ENCODE measurements at places on chromosomes 1 and 21.

DNA sequence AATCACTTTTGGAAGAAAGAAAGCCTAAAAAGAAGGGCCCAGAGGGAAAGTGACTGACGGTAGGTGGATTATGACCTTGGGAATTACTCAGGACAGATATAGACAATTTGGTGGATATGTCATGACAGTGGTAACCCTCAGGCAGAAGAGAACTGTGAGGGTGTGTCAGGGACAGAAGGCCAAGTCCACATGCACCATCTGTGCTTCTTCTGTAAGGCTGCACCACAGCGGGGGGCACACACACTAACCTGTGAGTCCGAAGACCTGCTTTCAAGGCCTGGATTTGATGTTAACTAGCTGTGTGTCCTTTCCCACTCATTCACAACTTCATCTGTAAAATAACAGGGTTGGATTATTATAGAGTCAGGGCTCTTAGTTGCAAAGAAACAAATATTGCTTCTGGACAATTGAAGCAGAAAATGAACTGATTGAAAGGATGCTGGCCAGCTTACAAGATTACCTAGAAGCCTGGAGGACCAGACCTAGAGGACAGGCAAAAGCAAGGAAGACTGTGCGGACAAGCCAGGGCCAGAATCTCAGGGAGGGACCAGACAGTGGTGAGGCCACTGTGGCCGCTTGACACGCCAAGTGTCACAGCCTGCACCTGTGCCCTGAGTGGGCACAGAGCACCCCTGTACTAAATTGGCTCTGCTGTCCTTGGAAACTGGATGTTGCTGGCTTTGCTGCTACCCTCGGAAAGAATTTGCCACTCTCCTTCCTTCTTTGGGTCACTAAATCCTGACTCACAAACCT lies 34.7 kb upstream of the USP24 start:
- no peak for DNase-seq

DNA sequence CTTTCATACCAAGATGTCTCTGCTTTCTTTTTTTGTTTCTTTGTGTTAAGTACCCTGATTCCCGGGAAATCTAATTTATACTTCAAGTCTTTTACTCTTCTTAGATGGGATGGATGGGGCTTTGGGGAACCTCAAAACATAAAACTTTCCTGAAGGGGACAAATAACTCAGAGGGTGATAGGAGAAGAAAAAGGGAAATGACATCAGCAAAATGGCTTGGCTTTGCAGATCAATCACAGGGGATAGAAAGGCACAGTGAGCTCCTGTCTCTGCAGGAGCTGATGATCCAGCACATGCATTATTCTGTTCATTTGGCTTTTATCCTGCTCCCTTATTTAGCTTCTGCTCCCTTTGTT lies 1.4 kb upstream of the CA14 start:
- DNase-seq: no peak

DNA sequence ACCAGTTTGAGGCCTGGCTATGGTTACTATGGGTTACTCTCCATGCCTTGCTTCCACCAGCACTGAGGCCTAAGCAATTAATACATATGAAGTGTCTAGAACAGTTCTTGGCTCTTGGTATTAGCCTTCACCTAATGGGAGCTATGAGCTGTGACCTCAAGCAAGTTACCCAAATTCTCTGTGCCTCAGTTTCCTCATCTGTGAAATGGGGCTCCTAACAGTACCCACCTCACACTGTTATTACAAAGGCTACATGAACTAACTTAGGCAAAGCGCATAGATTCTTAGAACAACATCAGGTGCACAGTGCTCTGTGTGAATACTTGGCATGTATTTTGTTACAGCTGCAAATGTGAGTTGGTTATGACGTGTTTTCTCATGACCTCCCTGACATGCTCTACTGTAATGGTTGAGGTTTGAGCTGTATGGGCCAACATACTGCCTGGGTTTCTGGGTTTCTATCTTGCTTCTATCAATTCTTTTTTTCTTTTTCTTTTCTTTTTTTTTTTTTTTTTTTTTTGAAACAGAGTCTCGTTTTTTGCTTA lies 26.5 kb downstream of the CDCP2 start:
- no peak for DNase-seq

DNA sequence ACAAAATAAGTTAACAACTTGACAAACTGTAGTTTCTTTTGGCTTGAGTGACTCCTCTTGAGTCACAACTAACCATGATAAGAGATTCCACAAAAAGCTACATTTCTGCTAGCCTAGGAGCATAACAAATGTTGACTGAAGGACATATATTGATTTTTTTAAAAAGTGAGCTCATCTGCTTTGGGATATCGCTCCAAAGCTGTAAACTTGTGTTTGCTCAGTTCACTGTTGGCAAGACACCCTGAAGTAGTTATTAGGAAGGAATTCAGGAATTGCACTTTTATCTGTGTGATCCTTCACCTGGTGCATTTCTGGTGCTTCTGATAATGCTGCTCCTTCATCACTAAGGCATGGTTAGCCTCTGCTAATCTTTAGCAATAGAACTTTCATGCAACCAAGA lies 23.7 kb downstream of the RWDD3 start:
- no peak for DNase-seq

DNA sequence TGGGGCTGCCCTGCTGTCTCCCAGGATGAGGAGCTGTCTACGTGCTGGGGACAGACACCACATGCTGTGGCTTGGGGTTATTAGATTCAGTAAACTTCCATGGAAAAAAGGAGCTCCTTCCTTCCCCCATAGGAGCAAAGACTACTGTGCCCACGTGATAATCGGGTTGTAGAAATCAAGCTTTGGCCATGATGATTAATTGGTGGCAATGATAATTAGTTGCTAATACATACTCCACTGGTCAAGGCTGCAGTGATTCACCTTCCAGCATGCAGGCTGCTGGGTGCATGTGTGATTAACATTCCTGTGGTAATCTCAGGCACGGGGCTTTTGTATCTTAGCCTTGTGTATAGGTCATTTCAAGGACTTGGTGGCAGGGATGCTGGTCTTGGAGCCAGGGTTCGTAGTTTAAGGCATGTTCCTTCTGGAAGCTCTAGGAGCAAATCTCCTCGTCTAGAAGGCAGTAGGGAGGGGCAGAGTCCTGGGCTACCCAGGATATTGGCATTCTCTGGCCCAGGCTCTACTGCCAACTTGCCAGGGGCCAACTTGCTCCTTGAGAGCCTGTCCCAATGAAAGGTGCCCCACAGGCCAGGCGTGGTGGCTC lies 41.4 kb downstream of the TMCO4 start:
- DNase-seq: no peak

DNA sequence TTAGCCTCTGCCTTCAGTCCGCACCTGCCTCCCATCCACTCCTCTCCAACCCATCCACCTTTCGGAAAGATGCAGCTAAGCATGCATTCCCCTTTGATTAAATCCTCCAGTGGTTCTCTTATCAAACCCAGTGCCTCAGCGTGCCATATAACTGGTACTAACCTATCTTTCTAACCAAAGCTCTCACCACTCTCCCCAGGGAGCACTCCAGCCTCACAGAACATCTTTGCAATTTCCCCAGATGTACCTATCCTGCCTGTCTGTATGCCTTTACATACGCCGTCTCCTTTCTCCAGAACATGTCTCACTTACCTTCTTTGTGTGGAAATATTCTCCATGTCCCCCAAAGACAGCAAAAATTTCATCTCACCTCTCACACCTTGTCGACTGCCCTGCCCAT lies 80.0 kb downstream of the SLC25A24 start:
- DNase-seq: no peak

DNA sequence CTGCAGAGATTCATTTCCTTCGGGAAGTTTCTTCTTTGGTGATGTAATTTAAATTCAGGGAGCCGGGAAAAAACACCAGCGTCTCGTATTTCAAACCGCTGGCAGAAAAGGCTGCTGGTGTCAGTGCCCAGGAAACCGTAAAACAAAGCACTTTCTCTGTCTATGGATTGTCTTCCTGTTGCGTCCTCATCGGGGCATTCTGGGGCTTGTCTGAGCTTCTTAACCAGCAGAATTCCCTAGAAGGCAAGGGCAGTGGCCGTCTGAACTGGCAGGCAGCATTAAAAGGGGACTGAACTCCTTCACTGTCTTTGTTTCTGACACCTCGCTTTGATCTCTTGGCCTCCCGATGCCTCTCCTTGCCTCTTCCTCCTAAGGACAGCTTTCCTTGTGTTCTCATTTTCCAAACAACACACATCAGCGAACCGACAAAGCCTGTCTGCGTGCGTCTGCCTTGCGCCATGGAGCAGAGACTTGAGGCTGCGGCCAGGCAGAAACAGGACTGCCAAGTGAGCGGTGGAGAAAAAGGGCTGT lies 391.6 kb upstream of the VAMP3 start:
- peak; percentile 43 for DNase-seq

DNA sequence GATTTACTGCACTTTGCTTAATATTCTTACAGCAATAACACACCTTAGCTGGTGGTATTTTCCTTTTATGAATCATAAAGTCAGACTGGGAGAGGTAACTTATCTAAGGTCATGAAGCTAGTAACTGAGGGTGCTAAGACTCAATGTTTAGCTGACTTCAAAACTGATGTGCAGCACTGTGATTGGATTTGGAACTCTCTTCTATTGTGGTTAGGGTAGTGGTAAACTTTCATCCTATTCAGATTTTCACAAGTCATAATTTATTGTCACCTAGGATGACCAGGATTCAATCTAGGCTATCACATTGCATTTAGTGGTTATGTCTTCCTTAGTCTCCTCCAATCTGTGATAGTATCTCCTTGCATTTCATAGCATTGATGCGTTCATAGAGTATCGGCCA lies 18.9 kb downstream of the EPB41 start:
- DNase-seq: no peak

GRCh38 chr1:111253876-111254275 lies 26.4 kb downstream of the CHI3L2 start:
- DNase-seq: no peak

- no peak for DNase-seq
Observed at GRCh38 chr1:93668121-93668520, 13.5 kb downstream of the BCAR3 start.

DNA sequence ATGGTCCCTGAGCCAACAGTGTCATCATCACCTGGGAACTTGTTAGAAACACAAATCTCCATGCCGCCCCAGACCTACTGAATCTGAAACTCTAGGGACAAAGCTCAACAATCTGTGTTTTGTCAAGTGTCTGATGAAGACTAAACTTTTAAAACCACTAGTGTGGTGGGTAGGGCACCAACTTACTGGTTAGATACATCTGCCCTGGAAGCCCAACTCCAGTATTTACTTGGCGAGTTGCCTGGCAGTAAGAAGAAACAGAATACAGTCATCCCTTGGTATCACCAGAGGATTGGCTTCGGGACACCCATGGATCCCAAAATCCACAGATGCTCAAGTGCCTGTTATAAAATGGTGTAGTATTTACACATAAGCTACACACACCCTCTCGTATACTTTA lies 367.9 kb upstream of the DUSP10 start:
- no peak for DNase-seq

DNA sequence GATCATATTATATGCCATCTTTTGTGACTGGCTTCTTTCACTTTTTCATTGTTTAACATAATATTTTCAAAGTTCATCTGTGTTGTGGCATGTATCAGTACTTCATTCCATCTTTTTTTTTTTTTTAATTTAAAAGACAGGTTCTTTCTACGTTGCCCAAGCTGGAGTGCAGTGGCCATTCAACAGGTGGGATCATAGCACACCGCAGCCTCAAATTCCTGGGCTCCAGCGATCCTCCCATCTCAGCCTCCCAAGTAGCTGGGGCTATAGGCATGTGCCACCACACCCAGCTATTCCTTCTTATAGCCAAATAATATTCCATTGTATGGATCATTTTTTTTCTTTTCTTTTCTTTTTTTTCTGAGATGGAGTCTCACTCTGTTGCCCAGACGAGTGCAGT lies 34.6 kb upstream of the ZNF281 start:
- no peak for DNase-seq

GRCh38 chr1:209850342-209850979 lies 22.7 kb downstream of the UTP25 start:
- DNase-seq: peak; percentile 67

DNA sequence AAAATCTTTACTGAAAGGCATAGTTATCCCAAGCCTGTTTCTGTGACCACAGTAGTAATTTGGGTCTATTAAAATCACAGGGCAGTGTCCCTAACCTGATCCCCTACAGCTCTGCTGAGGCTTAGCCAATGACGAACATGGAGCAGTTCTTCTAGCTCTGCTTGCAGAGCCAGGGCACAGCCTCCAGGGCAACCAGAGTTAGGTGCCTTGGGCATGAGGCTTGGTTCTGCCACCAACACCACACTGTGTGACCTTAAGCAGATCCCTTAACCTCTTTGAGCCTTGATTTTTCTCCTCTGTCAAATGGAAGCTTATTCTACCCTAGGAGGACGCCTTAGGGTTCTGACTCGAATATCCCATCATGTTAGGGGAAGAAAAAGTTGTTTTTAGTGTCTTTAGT lies 86.7 kb upstream of the TLR5 start:
- no peak for DNase-seq

DNA sequence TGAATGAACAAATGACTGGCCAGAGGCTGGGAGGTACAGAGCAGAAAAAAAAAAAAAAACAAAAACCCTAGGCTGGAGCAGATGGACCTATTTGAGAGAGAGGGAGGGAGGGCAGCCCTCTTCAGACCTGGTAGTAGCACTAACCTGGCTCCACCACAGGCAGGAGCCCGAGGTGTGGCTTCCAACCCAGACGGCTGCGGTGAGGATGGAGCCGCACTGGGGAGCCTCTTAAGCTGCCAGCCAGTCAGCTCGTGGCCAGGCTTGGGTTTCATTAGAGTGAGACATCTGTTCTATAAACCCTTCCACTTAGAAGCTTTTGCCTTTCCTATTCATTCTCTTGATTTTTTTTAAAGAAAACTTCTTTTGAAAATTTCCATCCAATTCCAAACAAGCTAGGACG lies 16.8 kb downstream of the LGR6 start:
- DNase-seq: peak; percentile 49

DNA sequence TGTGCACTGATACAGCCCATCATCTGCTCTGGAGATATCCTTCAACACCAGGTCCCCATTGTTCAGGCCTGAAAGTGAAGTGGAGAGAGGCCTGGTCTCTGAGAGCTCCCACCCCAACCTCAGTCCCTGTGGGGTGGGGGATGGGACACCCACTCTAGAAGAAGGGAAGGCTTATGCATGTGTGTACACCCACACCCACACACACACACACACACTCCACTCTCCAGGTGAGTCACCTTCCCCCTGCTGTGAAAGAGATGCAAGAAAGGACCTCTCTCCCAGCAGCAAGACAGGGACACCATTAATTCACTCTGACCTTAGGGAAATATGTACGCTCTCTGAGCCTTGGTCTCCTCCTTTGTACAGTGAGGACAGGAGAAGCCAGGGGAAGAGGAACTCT lies 5.9 kb downstream of the VSIG8 start:
- no peak for DNase-seq

DNA sequence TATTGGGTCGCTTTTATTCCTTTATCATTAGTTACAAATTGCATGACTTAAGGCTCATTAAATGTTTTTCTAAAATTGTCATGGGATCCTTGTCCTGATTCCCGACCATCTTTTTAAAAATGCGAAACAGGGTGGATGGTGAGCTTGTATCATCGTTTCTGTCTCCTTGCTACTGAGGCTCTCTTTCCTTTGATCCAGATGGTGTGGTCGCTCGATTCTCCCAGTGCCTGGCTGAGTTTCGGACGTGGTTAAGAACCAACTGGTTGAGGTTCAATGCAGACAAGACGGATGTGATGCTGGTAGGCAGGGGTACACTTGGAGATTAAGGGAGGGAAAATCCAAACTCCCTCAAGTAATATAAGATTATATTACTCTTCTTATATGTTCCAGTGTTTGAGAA lies 1.2 kb downstream of the MIER1 start:
- peak; percentile 26 for DNase-seq

- DNase-seq: no peak
Observed at GRCh38 chr1:161082996-161083747, 6.2 kb downstream of the NECTIN4 start.
